ENCODE measurements at places on chromosomes 5 and 9.
A peak's percentile ranks its signal among the peaks of the same experiment; 100 is the strongest.

DNA sequence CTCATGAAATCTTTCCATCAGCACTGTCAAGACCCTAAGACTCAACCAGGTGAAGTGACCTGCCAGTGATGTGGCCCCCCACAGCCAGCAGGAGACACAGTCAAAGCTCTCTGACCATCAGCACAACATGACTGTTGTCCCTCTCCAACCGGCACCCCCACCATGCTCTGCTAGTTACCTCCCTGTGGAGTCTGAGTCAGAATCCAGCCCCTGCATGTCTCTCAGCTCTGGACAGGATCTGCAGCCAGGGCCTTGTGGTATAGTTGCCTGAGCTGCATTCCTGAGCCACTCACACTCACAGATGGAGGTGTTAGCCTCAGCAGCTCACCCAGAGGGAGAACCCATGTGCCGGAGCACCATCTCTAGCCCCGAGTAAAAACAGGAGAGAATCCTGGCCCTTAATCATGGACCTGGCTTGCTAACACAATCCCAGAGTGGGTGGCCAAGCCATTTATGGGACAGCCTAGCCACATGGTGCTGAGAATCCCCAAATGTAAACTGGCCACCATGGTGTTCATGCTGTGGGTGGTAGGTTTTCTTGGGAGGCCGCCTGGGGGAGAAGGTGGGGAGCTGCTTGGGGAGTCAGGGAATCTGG lies 237.8 kb downstream of the PAPPA start:
- H3K36me3 ChIP-seq, result no peaks in the 10 kb centered on the region
- H3K4me3 ChIP-seq, result no peak overlapping the region
- H3K4me1 ChIP-seq, result no peaks in the 10 kb centered on the region
- no peaks in the 10 kb centered on the region for H3K27me3 ChIP-seq

GRCh38 chr5:53017383-53017782 lies 28.2 kb downstream of the ITGA2 start:
- H3K36me3 ChIP-seq, result no peaks in the 10 kb centered on the region
- ATAC-seq, result no peak
- no peak overlapping the region for H3K27ac ChIP-seq
- peaks cover 17% of the 10 kb centered on the region for H3K4me1 ChIP-seq

- no peaks in the 10 kb centered on the region for H3K36me3 ChIP-seq
- no peak for ATAC-seq
- no peaks in the 10 kb centered on the region for H3K27me3 ChIP-seq
- H3K4me3 ChIP-seq, result no peak overlapping the region
- H3K27ac ChIP-seq, result no peak overlapping the region
- no peaks in the 10 kb centered on the region for H3K4me1 ChIP-seq
Observed at GRCh38 chr9:76374783-76375559, 19.3 kb downstream of the RFK start.

- no peaks in the 10 kb centered on the region for H3K36me3 ChIP-seq
- H3K27ac ChIP-seq, result no peak overlapping the region
- ATAC-seq, result no peak
- H3K4me3 ChIP-seq, result no peak overlapping the region
- no peaks in the 10 kb centered on the region for H3K4me1 ChIP-seq
Observed at GRCh38 chr9:71844808-71845207, 66.2 kb downstream of the ABHD17B start.

GRCh38 chr5:170559296-170559695 lies 55.5 kb downstream of the KCNIP1 start:
- H3K27ac ChIP-seq, result no peak overlapping the region
- H3K4me3 ChIP-seq, result no peak overlapping the region
- H3K36me3 ChIP-seq, result no peaks in the 10 kb centered on the region
- peaks cover 27% of the 10 kb centered on the region for H3K27me3 ChIP-seq

- H3K4me3 ChIP-seq, result peak within 1 kb of the TSS; percentile 81
- H3K36me3 ChIP-seq, result peaks cover 34% of the 10 kb centered on the region
- no peaks in the 10 kb centered on the region for H3K27me3 ChIP-seq
- ATAC-seq, result peak; percentile 67
- peaks cover 25% of the 10 kb centered on the region for H3K4me1 ChIP-seq
Observed at GRCh38 chr5:140346348-140347221, at the start of gene HBEGF. HBEGF (minus strand) TSS chr5:140346603; CDS start chr5:140346328, 275 bp downstream.

DNA sequence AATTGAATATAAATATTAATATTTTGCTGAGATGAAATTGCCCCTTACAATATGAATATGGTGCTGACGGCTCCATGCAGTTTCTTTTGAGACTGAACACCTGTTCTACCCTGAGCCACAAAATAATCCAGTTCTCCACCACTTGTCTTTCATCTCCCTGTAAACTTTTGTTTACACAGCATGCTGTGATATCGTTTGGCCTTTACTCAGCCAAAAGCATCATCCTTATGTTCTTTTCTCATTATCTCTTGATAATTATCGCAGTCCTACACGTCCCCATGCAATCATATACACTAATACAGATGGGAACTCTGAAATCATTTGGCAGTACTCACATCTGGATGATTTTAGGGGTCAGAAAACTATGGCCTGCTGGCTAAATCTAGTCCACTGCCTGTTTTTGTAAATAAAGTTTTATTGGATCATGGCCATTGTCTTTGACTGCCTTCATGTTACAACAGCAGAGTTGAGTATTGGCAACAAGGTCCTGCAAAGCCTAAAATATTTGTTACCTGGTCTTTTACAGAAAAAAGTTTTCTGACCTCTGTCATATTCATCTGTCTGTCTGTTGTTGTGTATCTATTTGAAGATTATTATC lies 53.3 kb downstream of the AOPEP start:
- H3K36me3 ChIP-seq, result no peaks in the 10 kb centered on the region
- ATAC-seq, result no peak
- peaks cover 5% of the 10 kb centered on the region for H3K4me1 ChIP-seq
- peak overlapping the region; percentile 74 for H3K27ac ChIP-seq

GRCh38 chr9:133785753-133786370 lies 47.7 kb upstream of the SARDH start:
- no peak overlapping the region for H3K4me3 ChIP-seq
- no peak overlapping the region for H3K27ac ChIP-seq
- no peaks in the 10 kb centered on the region for H3K4me1 ChIP-seq
- H3K36me3 ChIP-seq, result no peaks in the 10 kb centered on the region
- no peaks in the 10 kb centered on the region for H3K27me3 ChIP-seq

GRCh38 chr5:122584411-122585300 lies 190.2 kb upstream of the SNX2 start:
- H3K4me1 ChIP-seq, result no peaks in the 10 kb centered on the region
- no peak for ATAC-seq
- no peak overlapping the region for H3K4me3 ChIP-seq

All from activated T-helper 17 cell treated with anti-CD3 and anti-CD28 coated beads, Interleukin-2, amount 50 U/mL, for 72 hours (primary cell).